EH (cell line): ENCODE measurements at places on chromosomes 2 and 18.

GRCh38 chr18:24052053-24052452 lies 37.5 kb downstream of the TTC39C start:
- DNase-seq = no peak

DNA sequence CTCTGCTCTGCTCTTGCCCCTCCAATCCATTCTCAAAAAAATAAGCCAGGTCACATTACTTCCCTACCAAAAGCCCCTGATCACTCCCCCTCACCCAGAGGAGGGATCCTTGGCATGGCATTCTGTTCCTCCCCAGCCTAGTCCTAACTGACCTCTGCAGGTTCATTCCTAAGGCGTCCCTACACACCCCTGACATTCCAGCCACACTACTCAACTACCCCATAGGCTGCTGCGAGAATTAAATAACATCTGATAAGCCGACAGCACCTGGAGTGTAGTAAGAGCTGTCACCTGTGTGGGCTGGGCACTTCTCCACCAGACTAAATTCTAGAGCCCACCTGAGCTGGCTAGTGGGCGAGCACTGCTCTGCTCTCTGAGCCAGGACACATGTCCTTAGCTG lies 44.7 kb upstream of the SLC1A4 start:
- no peak for DNase-seq

GRCh38 chr2:240229603-240230235 lies 89.3 kb upstream of the OTOS start:
- DNase-seq = no peak

DNA sequence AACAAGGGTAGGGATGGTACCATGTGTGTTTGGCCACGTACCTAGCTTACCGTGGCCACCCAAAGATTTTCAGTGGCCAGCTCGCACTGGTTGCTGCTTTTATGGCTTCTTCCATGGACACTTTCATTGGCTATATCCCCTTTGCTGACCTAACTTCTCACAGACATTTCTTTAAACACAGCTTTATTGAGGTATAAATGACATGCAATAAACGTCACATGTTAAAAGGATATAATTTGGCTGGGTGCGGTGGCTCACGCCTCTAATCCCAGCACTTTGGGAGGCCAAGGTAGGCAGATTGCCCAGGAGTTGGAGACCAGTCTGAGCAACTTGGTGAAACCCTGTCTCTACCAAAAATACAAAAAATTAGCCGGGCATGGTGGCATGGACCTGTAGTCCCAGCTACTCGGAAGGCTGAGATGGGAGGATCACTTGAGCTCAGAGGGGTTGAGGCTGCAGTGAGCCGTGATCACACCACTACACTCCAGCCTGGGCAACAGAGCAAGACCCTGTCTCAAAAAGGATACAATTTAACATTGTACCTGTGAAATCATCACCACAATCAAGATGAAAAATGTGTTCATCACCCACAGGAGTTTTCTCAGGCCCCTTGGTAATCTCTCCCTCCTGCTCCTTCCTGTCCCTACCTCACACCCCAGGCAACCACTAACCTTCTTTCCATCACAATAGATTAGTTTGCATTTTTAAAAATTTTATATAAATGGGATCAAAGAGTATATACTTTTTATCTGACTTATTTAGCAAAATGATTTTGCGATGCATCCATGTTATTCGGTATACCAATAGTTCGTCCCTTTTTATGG lies 127.8 kb upstream of the PPP1CB start:
- no peak for DNase-seq

DNA sequence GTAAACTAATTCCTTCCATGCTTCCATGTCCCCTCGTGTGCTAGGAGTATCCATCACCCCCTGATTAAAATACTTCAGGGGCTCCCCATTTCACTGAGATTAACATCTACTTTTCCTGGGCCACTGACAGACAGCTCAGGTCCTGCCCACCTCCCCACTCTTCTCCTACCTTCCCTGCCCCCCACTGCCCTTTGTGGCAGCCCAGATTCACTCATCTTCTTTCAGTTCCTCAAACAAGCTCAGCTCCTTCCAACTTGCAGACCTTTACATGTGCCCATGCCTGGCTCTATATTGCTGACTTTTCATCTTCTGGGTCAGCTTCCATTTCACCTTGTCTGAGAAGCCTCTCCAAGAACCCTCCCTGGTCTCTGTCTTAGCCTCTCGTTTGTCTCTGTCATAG lies 12.0 kb downstream of the RUFY4 start:
- no peak for DNase-seq

GRCh38 chr18:3806656-3807055 lies 356.7 kb downstream of the TGIF1 start:
- no peak for DNase-seq

- peak; percentile 42 for DNase-seq
Observed at GRCh38 chr2:151260573-151261230, 961 bp downstream of the RBM43 start.

GRCh38 chr2:143451642-143452281 lies 322.5 kb downstream of the ARHGAP15 start:
- peak; percentile 65 for DNase-seq

GRCh38 chr2:164014791-164015190 lies 279.0 kb upstream of the FIGN start:
- DNase-seq = no peak

DNA sequence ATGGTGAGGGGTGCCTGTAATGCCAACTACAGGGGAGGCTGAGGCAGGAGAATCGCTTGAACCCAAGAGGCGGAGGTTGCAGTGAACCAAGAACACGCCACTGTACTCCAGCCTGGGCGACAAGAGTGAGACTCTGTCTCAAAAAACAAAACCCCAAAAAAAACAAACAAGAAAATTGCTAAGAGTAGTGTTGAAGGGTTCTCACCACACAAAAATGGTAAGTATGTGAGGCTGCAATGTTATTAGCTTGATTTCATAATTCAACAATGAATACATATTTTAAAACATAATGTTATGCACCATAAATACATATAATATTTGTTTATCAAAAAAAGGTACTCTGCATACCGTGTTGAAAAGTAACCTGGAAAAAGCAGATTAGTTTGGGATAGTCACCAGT lies 45.8 kb downstream of the PSMG2 start:
- DNase-seq = peak; percentile 35

- DNase-seq = peak; percentile 26
Observed at GRCh38 chr2:161102770-161103450, 57.3 kb upstream of the TANK start.

DNA sequence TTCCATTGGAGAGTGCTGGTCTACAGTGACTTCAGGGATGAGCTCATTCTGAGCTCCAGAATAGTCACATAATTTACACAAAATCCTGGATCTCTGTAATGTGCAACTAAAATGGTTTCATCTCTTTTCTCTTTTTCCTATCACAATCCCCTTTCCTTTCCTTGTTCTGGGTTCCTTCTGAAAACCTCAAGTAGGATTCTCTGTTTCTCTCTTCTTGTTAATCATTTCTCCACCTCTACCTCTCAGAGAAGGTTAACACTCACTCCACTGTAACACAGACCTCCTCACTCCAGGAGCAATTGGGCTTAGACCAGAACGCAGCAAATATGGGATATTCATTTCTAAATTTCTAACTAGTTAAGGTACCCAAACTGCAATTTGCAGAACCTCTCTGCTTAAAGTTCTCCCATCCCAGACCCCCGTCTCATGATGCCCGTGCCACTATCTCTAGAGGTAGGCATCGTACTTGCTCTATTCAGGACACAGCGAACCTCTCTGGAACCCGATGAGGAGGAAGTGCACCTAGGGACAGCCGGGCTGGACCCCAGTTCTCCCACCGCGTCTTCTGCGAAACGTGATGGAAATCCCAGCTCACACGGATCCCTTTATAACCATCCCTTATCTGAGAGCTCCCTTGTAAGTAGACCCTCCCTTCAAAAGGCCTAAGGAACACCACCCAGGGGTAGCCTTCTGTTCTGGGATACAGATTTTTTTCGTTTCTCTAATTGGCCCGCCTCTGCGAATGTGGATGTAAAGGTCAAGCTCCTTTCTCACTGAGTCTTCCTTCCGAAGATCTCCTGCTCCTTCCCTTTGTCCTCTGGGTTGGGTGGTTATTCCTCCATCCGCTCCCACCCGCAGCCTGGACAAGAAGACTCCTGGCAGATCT lies 1.3 kb downstream of the FOXI3 start:
- DNase-seq = no peak
